Thoracic aorta (tissue), 2 donors: ENCODE measurements at places on chromosomes 13 and 19. TPM values are rescaled to one million over a fixed set of nuclear protein-coding genes. Genes with fewer than 3 reads are reported as not detected.

The EDDM13 gene
- total RNA-seq = not detected

The UPK1A gene
- total RNA-seq = not detected

The SYT5 gene
- total RNA-seq = not detected

The GJB2 gene
- total RNA-seq = 0.27 TPM

The ITM2B gene
- 436 TPM for total RNA-seq

The PTPRH gene
- total RNA-seq = 1.1 TPM

The RFPL4AL1 gene
- not detected for total RNA-seq

The CDC16 gene
- 45.4 TPM for total RNA-seq

The FAM124A gene
- 13.7 TPM for total RNA-seq

The CKM gene
- 0.85 TPM for total RNA-seq

The GRWD1 gene
- total RNA-seq = 17.5 TPM

The ZNF649 gene
- 20.2 TPM for total RNA-seq

The NECTIN2 gene
- 84.3 TPM for total RNA-seq

The ARHGAP35 gene
- total RNA-seq = 51.1 TPM

The CCNA1 gene
- 1.1 TPM for total RNA-seq

The SHANK1 gene
- 0.28 TPM for total RNA-seq

The SBK3 gene
- not detected for total RNA-seq

- DNase-seq = no peak
These were observed 1373.7 kb downstream of the PCDH9 start for GRCh38 chr13:65856431-65856830.

- no peak for DNase-seq
These were observed 9.1 kb downstream of the SPINT2 start for GRCh38 chr19:38273499-38273898.

GRCh38 chr13:37429976-37430375, 168.6 kb downstream of the POSTN start:
- no peak for DNase-seq

GRCh38 chr13:110270507-110270906, 36.5 kb downstream of the COL4A1 start:
- no peak for DNase-seq

DNA sequence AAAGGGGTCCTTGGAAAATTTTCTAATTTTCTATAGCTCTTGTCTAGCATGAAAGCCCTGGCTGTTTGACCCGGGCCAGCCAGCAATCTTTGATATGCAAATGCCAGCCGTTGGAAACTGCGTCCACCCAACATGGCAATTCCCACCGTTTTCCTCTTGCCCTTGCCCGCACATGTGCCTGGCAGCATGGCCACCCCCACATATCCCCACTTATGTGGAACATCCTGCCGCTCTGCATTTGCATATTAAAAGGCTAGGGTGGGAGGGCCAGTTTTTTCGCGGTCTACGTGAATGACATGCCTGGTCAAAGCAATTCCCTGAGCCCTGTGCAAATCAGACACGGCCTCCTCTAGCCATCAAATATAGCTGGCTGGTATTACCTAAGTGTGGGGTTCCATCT, 110.3 kb upstream of the TDRD3 start:
- no peak for DNase-seq

- no peak for DNase-seq
These were observed 29.1 kb upstream of the IGLON5 start for GRCh38 chr19:51282335-51282734.

DNA sequence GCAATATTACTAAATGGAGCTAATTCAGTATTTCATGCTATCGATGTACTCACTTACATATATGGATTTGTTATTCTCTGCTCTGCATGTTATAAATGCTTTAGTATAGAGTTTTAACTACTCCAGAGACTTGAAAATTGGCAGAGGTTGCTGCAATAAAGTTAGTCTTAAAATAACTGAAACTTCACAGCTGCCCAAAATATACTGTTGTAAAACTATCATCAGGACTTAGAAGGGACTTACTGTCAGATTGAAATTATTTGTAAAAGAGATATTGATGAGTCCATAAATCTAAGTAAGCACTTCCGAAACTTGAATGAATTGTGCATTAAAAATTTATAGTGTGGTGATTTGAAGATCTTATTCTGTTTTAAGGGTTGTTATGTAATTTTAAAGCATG, 1178.2 kb upstream of the PCDH20 start:
- no peak for DNase-seq

DNA sequence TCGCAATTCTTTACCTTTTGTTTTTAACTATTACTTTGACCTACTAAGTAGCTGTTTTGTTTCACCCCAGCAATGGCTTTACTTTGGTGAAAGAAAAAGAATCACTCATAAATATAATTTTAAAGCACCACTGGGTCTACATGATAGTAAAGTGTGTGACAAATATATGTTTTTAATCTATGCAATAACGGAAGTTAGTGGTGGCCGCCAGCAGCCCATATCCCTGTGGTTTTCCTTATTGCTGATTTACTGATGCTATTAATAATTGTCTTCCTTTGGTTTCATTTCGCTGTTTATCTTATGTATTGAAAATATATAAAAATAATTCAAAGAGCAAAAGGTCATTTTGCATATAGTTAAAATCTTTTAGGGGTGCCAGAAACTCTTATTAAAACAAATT, 491.3 kb downstream of the DIAPH3 start:
- no peak for DNase-seq

DNA sequence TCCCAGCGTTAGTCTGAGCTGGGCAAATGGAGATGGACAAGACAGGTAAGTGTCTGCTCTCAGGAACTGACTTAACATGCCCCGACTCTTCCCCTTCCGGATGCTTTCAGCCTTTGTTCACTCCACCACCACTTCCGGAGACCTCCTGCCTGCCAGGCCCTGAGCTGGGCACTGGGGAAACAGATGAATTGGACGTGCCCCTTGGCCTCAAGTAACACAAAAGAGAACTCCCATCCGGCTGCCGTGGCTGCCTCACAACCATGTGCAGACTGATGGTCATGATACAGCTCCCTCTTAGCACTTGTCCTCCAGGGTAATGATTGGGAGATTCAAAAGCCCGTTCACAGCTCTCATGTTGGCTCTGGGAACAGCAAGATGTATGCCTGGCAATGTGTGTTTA, 6.9 kb downstream of the ZNF784 start:
- DNase-seq = no peak

GRCh38 chr19:48182434-48182833, 12.0 kb downstream of the ZSWIM9 start:
- no peak for DNase-seq

- no peak for DNase-seq
These were observed 28.7 kb downstream of the LACC1 start for GRCh38 chr13:43908156-43909126.

DNA sequence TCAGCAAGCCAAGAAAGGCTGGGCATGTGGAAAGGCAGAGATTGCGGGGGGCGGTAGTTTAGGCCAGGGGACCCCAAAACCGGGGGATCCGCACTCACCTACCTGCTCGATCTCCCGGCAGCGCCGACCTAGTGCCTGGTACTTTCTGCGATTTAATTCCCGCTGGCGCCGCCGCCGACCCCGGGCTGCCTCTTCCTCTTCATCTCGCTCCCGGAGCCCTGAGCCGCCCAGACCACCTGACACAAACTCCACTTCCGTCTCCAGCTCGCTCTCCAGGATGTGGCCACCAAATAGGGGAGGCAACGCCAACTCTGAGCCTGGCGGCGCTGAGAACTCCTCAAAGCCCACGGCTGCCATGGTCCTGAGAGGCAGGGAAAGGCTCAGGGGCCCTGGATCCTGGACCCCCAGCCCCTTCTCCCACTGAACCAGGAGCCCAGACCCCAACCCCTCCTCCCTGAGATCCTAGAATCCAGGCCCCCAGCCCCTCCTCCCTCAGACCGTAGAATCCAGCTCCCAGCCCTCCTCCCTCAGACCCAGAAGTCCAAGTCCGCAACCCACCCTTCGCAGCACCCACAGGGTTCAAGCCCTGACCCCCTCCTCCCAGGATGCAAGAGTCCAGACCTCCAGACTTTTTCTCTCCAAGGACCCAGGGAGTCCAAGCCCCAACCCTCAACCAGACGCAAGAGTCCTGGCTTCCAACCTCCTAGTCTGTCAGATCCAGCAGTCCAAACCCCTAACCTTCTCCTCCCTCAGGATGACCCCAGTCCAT, 933 bp downstream of the TFPT start:
- DNase-seq = no peak

DNA sequence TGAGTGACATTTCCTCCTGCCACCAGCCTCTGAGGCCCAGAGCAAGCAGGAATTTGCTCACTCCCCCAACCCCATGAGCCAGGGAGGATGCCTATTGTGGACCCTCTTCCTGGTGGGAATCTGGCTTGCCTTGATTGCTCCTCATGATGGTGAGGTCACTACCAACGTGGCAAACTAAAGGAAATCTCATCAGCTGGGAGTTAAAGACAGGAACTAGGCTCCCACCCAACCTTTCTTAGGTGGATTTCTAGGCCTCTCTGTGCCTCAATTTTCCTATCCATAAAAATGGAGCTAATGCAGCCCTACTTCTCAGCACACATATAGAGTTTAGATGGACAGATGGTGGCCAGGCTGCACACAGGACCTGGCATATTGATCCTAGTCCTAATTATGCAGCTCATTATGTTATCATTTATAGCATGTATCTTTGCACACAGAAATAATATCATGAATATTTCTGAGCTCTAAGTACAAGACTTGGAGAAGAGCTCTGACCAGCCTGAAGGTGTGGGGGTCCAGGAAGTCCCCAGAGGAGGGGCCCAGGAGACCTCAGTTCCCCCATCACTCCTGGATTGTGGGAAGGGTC, 2.0 kb downstream of the B3GNT3 start:
- DNase-seq = no peak

DNA sequence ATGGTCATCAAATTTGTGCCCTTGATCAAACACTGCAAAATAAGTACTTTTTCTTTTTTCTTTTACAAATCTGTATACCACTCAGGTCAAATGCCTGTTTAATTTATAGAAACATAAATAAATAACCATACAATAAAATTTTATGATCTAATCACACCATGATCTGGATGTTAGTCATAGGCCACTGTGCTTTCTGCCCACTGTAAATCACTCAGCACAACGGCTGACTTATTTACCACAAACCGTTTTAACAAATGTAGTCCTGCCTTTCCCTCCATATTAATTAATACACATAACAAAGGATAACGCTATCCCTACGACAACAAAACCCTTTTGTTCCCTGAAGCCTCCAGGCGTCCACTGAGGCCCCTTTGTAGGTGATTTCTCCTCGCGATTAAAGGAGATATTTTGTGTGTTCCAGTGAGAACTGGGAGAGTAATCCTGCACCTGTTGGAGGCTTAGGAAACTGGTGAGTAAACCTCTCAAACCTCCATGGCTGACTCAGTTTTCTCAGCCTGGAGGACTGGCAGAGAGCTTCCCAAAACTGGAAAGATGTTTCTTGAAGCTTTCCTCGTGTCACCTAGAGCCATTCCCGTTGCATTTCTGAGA, 477.1 kb upstream of the SGCG start:
- no peak for DNase-seq

DNA sequence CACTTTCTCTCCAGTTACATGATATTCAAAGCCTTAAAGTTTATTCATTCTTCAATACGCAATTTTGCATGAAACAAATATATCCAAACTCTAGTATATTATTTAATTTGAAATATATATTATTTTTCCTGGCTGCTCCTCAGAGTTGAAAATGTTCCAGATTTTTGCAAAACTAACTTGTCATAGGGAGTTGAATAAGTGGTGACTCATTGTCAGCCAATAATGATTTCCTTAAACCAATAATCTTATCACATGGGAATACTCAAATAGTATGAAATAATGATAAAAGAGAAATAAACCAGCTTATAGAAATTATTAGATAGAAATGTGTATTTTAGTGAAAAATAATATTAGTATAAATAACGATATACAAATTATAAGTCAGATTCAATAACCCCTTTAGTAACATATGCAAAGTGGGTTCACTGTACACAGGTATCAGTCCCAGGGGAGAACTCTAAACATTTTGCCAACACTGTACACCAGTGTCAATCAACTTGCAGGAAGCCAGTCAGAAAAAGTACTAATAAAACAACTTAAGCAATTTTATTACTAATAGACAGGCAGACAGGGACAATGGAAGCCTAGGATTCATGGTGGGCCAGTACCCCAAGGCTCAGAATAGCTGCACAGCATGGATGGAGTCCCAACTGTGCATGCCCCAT, 222.6 kb upstream of the KLHL1 start:
- no peak for DNase-seq

DNA sequence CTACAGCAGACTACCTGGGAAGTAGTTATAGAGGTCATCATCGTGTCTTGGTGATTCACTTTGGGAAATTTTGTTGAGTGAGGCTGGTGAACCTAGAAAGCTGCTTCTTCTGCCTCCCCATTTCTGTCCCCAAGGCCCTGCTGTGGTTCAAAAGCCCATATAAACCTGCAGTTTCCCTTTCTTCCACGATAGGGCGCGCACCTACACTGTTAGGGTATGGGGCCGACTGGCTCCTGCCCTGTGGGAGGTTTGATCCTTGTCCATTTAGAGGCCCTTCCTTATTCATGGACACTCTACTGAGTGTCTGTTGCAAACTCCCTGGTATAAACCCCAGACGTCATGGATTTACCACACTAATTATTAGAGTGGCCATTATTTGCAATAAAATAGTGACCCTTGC, 191.8 kb downstream of the GGACT start:
- DNase-seq = no peak

DNA sequence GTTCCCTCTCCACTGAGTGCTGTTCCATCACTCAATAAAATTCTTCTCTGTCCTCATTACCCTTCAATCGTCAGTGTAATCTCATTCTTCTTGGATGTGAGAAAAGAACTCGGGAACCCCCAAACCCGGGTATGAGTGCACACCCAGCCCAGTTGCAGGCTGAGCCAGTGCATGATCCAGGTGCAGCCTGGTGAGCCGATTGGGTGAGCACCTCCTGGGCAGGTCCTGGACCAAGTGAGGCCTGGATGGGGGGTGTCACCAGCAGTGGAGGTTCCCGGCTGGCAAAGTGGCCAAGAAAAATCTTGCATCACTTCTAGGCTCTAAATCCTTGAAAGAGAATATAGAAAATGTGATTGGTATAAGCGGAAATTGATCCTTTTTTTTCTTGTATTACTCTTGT, 878.8 kb upstream of the KLHL1 start:
- DNase-seq = no peak

- no peak for DNase-seq
These were observed 8.7 kb upstream of the PEPD start for GRCh38 chr19:33530296-33530695.

GRCh38 chr19:29516821-29517395, 8.9 kb upstream of the VSTM2B start:
- DNase-seq = no peak

GRCh38 chr13:59982631-59983382, 180.9 kb downstream of the DIAPH3 start:
- no peak for DNase-seq

- no peak for DNase-seq
These were observed 13.0 kb downstream of the NUDT15 start for GRCh38 chr13:48050550-48050949.

GRCh38 chr13:73505376-73505890, 446.6 kb downstream of the KLF5 start:
- no peak for DNase-seq
